Activated naive CD4-positive, alpha-beta T cell (primary cell): ENCODE measurements at places on chromosomes 3 and 15.

DNA sequence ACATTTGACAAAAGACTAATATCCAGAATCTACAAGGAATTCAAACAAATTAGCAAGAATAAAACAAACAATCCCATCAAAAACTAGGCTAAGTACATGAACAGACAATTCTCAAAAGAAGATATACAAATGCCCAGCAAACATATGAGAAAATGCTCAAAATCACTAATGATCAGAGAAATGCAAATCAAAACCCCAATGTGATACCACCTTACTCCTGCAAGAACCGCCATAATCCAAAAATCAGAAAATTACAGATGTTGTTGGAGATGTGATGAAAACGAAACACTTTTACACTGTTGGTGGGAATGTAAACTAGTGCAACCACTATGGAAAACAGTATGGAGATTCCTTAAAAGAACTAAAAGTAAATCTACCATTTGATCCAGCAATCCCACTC is 79.4 kb downstream of the SNTN start:
- DNase-seq, result no peak

- DNase-seq, result no peak
Observed at GRCh38 chr15:50144341-50145120, 25.5 kb upstream of the ATP8B4 start.

DNA sequence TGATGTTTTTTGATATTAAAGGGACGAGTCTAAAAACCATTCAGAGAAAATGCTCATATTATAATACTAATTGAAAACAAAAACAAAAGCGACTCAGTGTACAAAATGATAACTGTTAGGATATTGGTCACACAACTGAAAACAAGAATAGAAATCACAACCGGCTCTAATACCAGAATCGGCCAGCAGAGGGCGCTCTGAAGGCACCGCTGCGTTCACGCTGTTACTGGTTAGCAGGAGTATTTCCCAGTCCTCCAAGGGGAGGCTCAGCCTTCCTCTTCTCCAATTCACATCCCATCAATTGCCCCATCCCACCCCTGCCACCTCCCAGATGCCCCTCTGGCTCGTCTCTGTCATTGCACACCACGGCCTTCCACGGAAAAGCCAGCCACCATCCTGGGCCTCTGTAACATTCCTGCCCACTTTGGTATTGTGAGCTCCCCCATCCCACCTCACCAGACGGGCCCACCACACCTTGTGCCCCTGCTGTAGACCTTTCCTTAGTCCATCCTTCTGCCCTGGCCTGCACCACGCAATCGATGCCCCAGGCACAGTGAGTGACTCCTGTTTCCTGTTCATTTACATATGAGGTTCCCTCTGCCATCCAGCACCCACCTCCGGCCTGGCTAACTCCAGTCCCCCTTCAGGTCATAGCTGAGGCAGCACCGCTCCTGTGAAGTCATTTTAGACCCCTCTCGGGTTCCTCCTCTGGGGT is 8.5 kb downstream of the FAM107A start:
- peak; percentile 61 for DNase-seq

DNA sequence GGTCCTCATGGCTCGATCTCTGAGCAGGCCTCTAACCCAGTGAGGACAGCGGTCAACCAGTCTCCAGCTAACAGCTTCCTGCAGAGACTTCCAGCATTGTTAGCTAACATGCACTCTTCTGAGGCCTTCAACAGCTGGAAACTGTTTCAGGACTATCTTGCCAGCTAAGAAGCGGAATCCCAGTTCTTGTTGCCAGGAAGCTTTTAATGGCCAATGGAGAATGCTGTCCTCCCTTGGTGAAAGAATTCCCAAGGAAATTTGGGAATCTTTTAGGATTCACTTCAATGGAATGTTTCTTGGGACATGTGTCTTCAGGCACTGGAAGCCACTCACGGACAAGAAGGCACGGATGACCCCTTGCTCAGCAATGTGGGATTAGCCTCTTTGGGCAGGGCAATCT is 91.7 kb downstream of the CEMIP start:
- no peak for DNase-seq

DNA sequence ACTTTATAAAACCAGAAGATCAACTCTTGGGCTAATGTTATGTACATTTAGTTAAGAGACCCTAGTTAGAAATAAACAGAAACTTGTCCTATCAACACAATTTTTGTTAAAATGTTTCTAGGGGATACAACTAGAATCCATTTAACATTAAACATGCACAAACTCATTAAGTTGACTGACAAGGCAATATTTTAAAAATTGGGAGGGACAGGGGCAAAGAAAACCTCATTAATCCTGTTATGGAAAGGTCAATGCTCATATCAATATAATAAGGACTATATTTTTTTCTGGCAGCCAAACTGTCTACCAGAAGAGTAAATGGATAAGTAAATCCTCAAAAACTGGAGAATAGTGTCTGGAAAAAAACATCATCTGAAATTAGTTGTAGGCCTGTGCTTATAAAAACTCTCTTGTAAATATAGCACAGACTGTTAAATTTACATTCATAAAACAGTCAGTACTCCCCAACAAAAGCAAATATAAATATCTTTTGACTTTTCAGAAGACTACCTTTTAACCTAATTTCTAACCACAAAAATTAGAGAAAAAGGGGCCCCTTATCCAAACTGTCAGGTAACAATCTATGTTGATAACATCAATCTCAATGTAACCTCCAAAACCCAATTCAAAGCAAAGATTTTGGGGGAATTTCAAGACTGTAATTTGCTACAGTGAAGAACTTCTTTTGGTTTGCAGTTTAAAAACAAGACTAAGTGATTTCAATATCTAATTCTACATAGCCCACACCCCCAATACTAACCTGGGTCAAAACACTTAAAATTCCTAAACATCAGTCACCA is 4.2 kb downstream of the TRA2B start:
- DNase-seq, result no peak

DNA sequence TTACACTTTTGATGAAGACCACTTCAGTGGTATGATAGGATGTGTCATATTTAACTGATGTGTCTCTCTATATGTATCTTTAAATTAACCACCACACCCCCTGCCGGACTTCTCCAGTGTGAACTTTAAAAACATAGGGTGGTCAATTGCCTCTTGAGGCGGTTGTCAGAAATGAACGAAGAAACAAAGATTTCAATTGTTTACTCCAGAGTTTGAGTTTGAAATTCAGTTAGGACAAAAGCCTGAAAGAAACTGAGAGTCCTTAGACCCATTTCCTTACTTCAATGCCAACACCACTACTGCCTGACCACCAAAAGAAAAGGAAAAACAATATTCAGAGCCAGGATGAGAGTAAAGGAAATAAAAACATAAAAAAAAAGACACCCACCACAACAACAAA is 40.2 kb downstream of the VGLL3 start:
- DNase-seq, result no peak

DNA sequence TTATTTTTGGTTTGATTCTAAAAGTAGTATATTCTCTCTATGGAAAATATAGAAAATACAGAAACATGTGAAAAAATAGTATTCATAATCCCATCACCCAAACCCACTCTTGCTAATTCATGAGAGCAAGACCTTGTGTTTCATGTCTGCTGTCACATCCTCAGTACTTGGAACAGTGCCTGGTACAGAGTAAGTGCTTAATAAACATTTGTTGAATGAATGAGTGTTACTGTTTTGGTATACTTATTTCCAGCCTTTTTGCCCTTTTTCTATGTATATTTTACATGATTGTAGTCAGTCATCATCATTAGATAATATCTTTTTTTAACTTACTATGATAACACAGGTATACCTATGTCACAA is 59.3 kb downstream of the IL16 start:
- DNase-seq, result no peak

- no peak for DNase-seq
Observed at GRCh38 chr3:107913701-107914100, 177.1 kb downstream of the CD47 start.

DNA sequence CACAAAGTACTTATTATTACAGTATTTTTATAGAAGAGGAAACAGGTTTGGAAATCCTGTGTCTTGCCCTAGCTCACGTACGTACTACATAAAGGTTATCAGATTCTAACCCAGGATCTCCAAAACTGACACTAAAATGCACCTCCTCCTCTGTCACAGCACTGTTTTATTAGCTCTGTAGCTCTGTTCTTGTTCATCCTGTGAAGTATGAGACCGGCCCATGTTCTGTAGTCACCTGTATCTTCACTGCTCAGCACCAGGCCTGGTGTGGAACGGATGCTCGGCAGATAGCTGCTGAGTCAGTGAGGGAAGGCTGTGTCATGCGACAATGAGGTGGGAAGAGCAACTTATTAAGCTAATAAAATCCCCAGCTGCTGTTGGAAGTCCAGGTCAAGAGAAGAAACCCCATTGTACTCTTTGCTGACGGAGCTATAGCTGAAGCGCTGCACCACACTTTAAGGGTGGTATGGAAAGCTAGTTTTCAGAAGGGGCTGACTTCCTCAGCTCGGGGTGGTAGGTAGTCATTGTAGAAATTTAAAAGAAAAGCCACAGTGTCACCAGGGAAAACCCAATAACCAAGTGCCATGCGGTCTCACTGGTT is 22.8 kb downstream of the BCL2A1 start:
- DNase-seq, result no peak

DNA sequence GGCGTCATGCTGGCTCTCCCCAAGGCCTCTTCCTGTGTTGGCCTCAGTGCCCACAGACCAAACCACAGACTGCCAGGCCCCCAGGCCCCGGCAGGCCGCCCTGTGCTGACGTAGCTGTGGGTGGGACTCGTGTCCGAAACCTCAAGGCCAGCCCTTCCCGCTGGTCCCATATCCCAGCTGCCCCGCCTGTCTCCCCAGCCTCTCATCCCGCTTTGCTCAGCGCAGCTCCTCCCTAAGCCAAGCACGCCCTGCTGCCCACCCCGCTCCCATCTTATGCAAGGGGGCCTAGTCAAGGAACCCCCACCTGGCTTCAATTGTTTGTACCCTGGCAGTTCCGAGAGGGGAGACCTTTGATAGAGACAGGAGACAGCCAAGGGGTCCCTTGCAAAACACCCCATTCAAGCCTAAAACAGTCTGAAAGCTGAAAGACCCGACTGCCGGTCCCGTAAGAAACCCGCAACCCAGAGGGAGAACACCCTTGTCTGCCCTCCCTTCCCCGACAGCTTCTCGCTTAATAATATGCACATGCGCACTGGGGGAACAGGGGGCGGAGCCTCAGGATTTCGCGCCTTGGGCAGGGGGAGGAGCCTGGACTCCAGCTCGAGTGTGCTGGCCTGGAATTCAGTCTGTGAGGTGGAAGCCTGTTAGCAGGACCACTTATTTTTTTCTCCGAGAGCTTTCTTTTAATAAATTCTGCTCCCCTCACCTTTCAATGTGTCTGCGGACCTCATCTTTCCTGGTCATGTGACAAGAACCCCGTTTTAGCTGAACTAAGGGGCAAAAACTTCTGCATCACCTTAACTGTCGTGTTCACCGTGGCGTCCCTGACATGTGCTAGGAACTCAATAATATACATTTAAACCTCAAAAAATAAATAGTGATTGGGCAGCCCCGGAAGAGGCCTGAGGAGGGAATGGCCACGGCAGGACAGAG is 17.2 kb downstream of the TNFAIP8L3 start:
- DNase-seq, result no peak

GRCh38 chr3:138097192-138098172 is 17.9 kb downstream of the DZIP1L start:
- DNase-seq, result no peak

DNA sequence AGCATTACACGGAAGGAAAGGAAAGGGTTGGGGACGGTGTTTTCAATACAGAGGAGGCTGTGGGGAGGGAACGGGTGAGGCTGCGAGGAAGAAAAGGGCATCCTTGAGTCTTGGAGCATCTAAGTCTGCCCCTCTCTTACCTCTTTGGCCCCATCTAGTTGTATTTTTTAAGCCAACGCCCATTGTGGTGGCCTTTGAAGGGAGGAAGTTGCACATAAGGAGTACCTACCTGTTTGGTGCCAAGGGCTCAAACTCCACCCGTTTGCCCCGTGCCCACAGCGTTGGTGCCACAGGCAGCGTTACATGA is 146.1 kb upstream of the UMPS start:
- no peak for DNase-seq

DNA sequence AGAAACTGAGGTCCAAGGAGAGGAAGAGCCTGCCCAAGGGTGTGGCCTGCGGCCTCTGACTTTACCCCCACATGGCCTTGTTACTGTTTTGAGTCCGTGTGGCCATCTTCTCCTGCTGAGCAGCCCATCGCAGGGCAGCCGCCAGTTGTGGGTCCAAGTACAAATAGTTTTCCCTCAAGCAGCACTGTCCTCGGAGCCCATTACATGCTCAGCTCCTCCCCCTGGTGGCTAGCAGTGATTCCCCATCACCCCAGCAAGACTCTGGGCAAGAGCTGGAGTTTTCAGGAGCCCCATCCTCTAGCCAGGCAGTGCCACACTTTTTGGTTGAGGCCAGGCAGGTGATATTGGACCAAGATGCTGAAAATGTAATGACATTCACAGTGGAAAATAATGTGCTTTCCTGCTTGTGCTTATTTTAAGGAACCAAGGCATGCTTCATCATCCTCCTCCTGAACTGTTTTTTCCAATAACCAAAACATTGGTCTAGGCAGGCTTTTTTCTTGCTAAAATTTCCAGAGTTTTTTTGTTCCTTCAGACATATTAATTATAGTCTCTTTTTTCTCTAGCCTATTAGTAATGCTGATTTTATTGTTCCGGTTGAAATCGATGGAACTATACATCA is 23.2 kb upstream of the VILL start:
- DNase-seq, result peak; percentile 53

- DNase-seq, result no peak
Observed at GRCh38 chr3:117145677-117146076, 436.1 kb downstream of the TUSC7 start.

DNA sequence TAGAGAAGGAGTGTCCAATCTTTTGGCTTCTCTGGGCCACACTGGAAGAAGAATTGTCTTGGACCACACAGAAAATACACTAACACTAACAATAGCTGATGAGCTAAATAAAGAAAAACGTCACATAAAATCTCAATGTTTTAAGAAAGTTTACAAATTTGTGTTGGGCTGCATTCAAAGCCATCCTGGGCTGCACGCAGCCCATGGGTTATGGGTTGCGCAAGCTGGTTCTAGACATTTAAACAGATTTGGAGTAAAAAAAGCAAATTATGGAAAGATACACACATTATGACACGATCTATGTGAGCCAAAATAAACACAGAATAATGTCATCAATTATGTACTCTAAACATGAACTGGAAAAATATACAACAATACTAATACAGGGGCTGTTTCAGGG is 703.3 kb upstream of the LMCD1 start:
- no peak for DNase-seq

DNA sequence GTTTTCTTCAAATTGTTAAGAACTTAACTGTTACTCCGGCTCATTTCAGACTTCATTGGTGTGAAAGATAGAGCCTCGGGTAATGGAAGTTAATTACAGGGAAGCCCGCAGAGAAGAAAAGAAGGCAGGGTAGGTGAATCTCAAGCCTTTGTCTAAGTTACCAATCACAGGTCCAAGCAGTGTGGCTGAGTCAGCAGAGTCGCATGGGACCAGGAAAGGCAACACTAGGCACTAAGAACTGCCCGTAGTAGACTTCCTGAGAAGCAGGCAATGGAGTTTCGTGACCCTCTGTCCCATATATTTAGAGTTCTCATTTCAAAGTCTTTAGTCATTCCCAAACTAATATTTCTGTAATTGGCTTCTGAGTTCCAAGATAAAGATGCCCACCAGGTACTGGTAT is 122.9 kb upstream of the STT3B start:
- DNase-seq, result no peak

- DNase-seq, result no peak
Observed at GRCh38 chr3:37905987-37906674, 44.5 kb downstream of the CTDSPL start.

GRCh38 chr3:14092464-14092863 is 32.2 kb downstream of the CHCHD4 start:
- DNase-seq, result no peak

GRCh38 chr3:44060164-44060563 is 181.5 kb upstream of the TOPAZ1 start:
- no peak for DNase-seq
